Osteocyte (in vitro differentiated cells): ENCODE measurements at places on chromosomes 3 and 15.

GRCh38 chr15:62935300-62936081, 107.1 kb upstream of the TPM1 start:
- DNase-seq: peak; percentile 67

DNA sequence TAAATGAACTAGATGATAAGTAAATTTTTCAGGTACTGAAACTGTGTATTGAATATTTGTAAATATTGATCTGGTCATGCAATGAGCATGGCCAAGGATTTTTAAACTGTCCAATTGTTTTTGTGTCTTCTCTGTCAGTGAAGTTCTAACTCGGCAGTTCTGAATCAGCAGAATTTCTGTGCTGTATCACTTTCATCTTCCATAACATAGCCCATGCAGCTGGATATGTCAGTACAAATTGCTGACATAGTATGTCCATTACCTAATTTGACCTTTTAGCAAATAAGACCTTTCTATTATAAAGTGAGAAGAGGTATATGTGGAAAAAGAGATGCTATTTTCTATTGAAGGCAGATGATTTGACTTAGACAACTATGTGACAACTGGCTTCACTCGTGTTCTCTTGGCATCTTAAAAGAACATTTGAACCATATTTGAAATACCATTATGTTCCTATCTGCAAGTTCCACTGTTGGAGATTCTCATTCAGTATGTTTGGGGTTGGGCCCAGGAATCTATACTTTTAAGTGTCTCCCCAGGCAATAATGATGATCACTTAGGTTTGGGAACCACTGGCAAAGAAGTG, 90.4 kb downstream of the CMSS1 start:
- DNase-seq: no peak

DNA sequence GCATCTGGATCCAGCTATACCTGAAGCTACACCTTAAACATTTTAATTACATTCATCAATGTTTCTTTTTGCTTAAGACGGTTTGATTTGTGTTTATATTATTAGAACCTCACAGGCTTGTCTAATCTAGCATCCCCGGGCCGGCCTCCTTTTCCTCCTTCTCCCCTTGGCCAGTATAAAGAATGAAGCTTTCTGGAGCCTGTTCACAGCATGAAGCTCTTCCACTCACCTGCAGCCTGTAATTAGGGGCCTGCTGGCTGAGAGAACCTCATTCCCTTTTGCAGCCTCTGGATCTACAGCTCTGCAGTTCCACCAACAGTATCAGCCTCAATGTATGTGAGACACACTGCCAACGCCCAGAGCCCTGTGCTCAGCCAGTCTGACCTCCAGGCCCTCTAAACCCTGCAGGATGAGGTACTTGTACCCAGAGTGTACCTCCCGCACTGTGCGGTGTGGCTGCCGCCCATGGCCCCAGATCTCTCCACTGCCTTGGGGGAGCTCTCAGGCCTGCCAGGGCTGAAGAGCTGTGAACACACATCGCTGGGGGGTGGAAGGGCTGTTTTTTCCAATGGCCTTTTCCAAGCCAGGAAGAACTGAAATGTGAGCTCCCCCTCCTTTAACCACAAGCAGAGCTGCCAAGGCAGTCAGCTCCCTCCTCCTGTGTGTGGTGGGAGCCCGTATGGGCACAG, 114.7 kb upstream of the ALDH1A3 start:
- DNase-seq: peak; percentile 84

GRCh38 chr3:195755791-195756676, 35.3 kb downstream of the MUC20 start:
- no peak for DNase-seq

- DNase-seq: no peak
Observed at GRCh38 chr3:94063496-94064119, 747 bp downstream of the NSUN3 start.

DNA sequence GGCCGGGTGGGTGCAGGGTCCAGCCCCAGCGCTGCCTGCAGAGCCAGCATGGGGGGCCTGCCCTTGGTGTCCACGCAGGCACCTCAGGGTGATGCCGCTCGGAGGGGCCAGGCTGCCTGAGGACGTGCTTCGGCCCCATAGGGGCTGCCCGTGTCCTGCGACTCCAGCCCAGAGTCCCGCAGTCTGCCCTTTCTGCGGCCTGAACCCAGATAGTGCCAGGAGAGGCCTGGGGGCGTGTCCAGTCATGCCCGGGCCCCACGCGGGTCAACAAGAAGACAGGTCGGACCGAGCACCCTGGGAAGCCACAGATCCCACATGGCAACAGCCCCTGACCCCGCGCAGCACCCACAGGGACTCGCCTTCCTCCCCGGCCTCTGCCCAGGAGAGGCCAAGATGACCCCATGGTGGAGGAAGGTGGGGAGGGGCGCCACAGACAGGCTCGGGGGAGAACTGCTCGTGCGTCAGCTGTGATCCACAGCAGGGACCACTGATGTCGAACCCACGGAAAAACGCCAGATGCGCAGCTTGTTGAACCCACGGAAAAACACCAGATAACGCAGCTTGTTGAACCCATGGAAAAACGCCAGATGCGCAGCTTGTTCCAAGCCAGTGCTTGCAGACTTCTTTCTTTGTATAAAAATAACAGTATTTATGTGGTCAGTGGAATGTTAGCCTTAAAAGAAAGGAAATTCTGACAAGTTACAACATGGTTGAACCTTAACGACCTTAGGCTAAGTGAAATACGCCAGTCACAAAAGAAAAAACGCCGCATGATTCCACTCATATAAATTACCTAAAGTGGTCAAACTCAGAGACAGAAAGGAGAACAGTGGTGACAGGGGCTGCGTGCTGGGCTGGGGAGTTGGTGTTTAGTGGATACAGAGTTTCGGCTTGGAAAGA, 28.5 kb downstream of the CYFIP1 start:
- no peak for DNase-seq

DNA sequence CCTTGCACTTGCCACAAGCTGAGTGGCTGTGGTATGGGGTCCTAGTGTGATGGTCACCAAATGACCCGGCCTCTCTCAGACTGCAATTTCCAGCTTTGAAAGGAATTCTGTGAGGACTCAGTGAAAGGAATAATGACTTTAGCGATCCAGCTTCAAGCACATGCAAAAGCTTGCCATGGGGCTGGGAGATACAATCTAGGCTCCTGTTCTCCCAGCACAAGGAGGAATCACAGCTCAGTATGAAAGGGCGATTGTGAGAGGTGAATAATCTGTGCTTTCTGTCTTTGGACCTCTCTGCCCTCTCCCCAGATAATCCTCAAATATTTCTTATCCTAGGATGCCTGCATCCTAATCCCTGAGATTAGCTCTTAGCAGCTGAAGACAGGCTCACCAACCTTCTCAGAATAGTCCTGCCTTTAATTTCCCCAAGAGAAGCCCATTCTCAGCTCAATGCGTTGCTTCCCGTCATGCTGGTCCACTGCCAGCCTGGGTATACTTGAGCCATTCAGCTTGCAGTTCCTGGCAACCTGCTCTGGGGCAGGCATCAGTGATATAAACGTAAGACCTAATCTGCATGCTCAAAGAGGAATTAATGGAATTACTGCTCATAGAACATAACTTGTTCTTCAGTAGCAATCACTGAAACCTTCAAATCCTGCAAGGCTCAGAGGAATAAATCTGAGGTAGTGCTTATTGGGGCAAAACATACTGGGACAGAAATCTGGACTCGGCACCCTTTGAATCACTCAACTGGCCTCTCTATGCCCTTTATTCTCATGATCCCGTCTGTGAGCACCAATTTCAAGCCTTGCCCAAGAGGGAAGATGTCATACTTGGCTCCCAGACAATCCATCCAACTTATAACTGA, 15.1 kb downstream of the TLNRD1 start:
- no peak for DNase-seq

DNA sequence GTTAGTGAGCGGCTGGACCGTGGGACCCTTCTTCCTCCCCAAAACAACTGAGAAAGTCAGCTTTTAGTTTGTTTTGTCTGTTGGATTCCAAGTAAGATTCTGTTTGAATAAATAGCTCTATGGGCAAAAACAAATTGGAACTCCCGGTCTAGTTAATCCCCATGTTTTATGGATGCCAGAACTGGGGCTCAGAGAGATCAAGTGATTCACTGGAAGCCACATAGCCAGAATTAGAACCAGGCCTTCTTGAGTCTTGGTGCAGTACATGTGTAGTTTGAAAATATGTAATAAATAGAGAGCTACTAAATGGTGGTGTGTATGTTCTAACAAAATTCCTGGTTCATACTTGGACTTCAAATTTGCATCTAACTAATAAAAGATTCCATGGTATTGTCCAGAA, 29.3 kb upstream of the POLR2M start:
- no peak for DNase-seq

DNA sequence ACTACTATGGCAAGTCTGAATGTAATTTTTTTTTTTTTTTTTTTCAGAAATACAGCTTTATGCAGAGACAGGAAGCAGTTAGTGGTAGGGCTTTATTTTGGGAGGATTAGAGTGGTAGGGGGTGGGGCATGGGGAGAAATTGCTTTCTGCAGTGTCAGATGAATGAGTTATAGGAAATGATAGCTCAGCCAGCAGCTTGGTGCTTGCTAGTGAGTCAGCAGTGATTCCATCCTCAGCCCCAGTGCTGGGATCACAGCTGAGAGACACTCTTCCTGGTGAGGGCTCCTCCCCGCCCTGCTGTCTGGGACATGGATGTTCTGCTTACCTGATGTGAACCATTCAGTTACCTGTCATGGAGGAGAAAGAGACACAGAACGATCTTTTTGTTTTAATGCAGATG, 39.6 kb downstream of the SEMA6D start:
- DNase-seq: no peak

- DNase-seq: no peak
Observed at GRCh38 chr3:171874251-171874681, 31.1 kb downstream of the TMEM212 start.

- no peak for DNase-seq
Observed at GRCh38 chr3:166071-166470, 30.5 kb upstream of the CHL1 start.

DNA sequence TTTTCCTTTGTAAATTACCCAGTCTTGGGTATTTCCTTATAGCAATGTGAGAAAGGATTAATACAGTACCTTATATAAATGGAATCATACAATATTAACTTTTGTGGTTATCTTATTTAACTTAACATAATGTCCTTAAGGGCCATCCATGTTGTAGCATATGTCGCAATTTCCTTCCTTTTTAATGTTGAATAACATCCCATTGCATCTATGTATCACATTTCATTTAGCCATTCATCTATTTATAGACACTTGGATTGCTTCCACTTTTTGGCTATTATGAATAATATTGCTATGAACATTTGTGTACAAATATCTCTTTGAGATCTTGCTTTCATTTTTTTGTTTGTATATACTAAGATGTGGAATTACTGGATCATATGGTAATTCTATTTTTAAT, 342.2 kb downstream of the PDCD6IP start:
- DNase-seq: no peak

GRCh38 chr3:189554868-189555557, 76.2 kb upstream of the TP63 start:
- DNase-seq: no peak

GRCh38 chr3:41673650-41674049, 288.3 kb downstream of the ULK4 start:
- DNase-seq: no peak

- no peak for DNase-seq
Observed at GRCh38 chr3:32285891-32286290, 47.4 kb downstream of the CMTM8 start.

DNA sequence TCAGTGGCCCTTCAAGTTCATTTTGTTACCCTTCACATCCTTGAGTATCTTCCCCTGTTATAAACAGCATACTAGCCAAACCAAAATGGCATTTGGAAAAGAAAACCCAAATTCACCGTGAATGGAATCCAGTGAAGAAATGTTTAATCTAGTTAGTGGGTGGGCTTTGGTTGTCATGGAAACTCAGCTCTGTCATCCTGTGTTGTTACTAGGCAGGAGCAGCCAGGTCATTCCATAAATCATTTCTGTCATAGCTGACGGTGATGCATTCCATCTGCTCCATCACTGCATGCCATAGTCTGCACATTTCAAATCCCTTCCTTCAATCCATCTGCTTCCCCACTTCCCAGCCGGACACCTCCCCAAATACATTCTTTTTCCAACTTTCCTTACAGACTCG, 140.4 kb upstream of the CGNL1 start:
- no peak for DNase-seq

DNA sequence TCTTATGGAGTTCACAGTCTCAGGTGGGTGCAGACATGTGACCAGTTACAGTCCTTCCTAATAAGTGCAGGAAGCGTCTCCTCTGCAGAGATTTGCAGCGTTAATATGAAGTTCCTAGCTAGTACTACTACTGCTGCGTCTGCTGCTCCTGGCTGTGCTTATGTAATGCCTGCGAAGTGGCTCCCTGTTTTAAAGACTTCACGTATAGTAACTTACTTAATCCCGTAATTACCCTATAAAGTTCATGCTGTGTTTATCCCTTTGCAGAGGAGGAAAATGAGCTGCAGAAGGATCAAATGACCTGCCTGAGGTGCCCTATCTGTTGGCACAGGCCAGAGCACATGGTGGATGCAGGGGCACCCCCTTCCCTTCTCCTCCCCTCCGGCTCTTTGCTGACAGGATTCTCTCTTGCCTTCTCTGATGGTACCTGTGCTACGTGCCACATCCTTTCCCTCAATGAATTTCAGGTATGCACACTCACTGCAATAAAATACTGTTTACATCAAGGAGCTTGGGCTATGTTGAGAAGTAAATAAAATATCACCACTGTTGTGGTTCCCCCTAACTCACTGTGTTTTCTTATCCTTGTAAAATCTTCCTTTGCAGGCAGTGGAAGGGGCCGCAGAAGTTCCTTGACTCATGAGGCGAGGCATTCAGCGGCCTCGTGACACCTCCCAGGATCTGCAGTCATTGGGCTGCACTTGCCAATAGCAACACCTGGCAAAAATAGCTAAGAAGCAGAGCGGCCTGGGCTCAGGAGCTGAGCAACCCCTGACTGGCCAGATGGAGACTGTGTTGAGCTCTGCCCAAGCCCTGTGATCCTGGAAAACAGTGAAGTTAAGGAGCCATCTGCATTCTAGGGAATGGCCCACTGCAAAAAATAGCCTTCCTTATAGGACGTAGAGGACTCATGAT, 188.9 kb upstream of the ATP10A start:
- no peak for DNase-seq

- DNase-seq: no peak
Observed at GRCh38 chr3:124443446-124443845, 286.8 kb upstream of the UMPS start.

- no peak for DNase-seq
Observed at GRCh38 chr3:185931777-185932612, 5.8 kb downstream of the TRA2B start.

DNA sequence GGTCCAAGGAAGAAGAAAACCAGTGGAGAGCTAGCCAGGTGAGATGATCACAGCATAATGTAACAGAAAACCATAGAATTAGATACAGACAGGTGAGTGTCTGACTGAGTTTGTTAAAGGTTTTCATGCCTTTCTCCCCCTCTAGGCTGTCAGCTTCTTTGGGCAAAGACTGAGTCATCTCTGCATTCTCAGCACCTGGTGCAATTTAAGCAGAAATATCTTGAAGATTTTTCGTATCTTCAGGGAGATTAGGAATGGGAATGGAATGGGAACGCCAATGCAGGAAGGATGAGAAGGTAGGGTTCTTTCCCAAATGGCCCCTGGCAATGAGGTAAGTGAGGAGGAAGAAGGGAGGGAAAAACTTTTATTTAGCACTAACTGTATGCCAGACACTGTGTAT, 122.0 kb upstream of the SLC7A14 start:
- no peak for DNase-seq
